Activated CD8-positive, alpha-beta T cell treated with anti-CD3 and anti-CD28 coated beads for 36 hours (primary cell): ENCODE measurements at places on chromosomes 2 and 18. TPM values are rescaled to one million over a fixed set of nuclear protein-coding genes. Genes with fewer than 3 reads are reported as not detected.

Gene UGT1A4
- not detected for total RNA-seq

Gene DLGAP1
- not detected for total RNA-seq

Gene EFEMP1
- not detected for total RNA-seq

Gene NYAP2
- total RNA-seq, result not detected
